Stimulated activated CD4-positive, alpha-beta T cell treated with anti-CD3 and anti-CD28 coated beads, Interleukin-12 subunit alpha, Interleukin-12 subunit beta, amount 100 ng/mL, for 4 hours (primary cell): ENCODE measurements at places on chromosomes 5 and 9.
A peak's percentile ranks its signal among the peaks of the same experiment; 100 is the strongest.

- no peak for DNase-seq
Measured at GRCh38 chr5:1515311-1515920, 8.3 kb downstream of the LPCAT1 start.

GRCh38 chr5:111242606-111243005 lies 18.4 kb downstream of the CAMK4 start:
- no peak for DNase-seq

DNA sequence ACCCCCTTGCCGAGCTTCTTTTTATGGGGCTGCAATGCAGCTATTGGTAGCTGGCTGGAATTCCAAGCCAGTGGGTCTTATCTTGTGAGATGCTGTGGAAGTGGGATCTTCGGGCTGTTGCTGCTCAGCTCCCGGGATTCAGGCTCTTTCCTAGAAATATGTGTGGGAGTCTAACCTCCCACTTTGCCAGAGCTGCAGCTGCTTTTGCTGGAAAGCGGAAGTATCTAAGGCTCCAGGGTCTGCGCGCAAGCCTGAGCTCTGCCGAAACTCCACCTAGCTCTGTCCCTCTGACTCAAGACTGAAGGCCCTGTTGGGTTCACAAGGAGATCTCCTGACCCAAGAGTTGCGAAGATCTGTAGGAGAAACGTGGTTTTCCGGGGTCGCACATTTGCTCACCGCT lies 151.1 kb upstream of the ANKRD55 start:
- no peak for DNase-seq

DNA sequence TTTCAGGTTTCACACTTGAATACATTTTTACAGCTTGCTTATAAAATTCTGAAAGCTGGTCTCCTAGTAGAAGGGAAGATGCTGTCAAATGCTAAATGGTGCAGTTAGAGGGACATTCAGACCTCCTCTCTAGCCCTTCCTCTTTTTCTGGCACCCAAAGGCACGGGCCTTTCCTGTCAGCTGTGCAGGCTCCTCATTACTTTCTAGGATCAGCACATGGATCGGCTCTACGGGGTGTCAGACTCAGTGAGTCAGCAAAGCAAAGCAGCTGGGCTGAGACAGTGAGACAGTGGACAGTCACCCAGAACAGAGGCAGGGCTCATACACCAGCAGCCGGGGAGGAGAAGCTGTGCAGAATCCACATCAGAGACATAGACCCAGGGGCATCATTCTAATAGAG lies 80.0 kb upstream of the TNC start:
- no peak for DNase-seq

- DNase-seq = no peak
Measured at GRCh38 chr9:21362287-21362686, 5.6 kb downstream of the IFNA13 start.

DNA sequence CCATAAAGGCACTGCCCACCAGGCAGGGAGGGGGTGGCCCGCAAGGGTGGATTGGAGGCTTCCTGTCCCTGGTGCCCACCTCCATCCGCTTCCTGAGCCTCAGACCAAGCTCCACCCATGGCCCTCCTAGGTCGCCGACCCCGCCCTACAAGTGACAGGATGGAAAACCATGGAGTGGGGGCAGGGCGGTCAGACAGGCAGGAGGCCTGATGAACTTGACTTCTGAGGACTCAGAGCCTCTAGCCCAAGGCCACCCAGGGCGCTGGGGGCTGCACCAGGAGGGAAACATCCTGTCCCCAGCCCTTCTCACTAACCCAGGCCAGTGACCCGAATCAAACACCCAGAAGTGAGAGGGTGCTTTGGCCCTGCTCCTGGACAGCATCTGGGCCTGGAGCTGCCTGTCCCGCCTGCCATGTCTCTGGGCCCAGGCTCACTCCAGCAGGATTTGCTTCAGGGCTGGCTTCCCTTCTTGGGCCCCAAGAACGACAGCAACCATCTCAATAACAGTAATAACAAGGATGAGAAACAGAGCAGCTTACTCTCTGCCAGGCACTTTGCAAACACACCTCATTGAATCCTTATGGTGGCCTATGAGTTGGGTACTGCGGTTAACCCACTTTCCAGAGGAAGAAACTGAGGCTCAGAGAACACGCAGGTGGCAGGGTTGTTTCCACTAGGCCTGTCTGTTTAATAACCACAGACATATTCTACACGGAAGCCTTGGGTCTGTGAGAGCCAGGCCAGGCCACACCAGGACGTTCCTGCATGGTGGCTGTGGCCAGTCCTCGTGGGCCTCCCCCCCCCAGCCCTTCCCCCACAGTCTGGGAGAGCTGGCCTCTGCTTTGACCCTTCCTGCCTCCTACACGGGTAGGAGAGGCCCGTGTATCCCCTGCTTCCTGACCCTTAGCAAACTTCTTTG lies 4.4 kb upstream of the ST6GALNAC6 start:
- DNase-seq = peak; percentile 69
